ENCODE measurements at places on chromosomes 3 and 15. TPM values are rescaled to one million over a fixed set of nuclear protein-coding genes. Genes with fewer than 3 reads are reported as not detected.

The SLC25A38 gene
- total RNA-seq, result 71.3 TPM

The ITGB5 gene
- 2.0 TPM for total RNA-seq

The PRR20G gene
- total RNA-seq, result not detected

The NT5DC2 gene
- 80.3 TPM for total RNA-seq

The MYH15 gene
- total RNA-seq, result 0.18 TPM

The DPPA2 gene
- total RNA-seq, result not detected

GRCh38 chr15:73464602-73465001 is 21.6 kb downstream of the REC114 start:
- no peak for DNase-seq

- no peak for DNase-seq
Observed at GRCh38 chr3:80994085-80994665, 767.3 kb downstream of the GBE1 start.

DNA sequence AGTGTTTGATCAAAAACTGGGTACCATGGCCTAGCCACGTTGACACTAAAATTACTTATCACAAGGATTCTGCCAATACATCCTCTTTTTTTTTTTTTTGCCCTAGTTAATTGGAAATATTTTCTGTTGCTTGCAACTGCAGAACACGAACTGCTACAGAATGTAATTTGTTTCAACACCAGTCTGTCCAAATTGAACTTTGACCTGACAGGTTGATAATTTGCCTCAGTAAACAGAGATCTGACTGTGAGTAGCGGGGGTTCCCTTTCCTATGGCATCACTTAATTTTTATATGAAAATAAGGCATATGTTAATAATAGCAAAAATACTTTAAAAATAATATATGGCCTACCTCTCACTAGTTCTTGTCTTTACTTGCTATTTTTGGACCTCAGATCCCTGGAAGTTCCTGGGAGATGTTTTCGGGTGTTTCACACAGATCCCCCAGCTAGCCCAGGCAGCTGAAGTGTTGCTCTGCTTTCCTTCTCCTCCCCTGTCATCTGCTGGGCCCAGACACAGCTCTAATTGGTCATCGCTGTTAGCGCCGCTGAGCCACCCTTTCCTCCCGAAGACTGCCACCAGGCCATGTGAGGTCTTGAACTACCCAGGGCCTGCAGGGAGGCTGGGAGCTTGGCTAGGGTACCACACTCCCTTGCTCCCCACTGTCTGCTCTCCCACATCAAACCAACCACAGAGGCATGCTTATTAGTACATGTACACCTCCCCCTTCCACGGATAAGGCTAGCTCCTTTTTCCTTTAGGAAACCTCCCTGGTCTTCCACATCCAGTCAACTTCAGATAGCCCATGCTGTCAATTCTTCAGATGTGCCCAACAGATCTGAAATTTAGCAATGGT is 89.8 kb upstream of the RNF7 start:
- DNase-seq, result no peak

- DNase-seq, result no peak
Observed at GRCh38 chr3:31942446-31942845, 38.6 kb downstream of the OSBPL10 start.

- no peak for DNase-seq
Observed at GRCh38 chr3:58215317-58216025, 4.7 kb upstream of the DNASE1L3 start.

DNA sequence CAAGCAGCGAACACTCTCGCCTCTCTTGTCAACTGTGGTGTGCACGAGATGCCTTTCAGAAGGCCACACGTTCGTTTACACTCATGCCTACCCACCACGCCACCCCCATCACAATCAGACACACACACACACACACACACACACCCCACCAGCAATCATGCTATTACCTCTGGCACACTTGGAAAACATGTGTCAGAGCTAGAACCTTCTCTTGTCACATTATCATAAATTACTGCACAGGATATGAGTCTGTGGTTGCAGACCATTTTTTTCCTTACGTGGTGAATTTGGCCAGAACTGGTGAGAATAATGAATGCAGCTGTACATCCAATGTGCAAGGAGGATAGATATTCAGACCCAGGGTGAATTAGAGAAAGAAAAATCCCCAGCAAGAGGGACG is 52.4 kb downstream of the TRIM69 start:
- no peak for DNase-seq

DNA sequence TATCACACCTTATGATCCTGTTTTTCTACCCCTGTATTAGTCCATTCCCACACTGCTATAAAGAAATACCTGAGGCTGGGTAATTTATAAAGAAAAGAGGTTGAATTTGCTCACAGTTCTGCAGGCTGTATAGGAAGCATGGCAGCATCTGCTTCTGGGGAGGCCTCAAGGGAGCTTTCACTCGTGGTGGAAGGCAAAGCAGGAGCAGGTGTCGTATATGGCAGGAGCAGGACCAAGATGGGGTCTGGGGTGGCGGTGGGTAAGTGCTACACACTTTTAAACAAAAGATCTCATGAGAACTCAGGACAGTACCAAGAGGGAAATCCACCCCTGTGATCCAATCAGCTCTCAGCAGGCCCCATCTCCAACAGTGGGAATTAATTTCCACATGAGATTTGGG is 15.4 kb upstream of the SCAP start:
- DNase-seq, result no peak

- DNase-seq, result no peak
Observed at GRCh38 chr3:138845771-138846173, 11.0 kb upstream of the PIK3CB start.

DNA sequence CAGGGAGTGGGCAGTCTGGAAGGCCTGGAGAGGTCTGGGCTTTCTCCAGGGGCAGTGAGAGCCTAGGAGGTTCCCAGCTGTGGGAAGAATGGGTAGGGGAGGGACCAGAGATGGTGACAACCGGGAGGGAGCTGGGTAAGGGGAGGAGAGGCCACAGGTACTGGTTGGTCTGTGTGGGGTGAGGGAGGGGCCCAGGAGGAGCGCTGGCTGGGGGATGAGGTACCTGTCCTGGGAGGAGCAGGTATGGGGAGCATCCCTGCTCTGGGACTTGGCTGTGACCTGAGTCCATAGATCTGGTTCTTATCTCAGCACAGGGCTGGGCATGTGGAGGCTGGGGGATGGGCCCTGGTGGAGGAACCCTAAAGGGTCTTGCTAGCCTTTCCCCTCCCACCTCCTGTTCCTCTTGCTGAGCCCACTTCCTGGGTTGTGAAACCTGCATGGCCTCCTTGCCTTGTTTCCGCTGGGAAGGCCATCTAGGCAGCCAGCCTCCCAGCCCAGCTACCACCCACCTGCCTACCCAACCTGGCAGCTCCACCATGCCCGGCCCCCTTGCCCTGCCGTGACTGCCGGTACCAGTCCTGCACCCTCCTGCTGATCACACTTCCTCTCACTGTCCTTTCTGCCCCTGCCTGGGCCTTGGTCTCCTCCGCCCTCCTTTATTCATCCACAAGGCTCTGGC is 11.0 kb downstream of the PRKCD start:
- no peak for DNase-seq

GRCh38 chr3:129942296-129942695 is 32.2 kb upstream of the TRH start:
- DNase-seq, result no peak

- DNase-seq, result no peak
Observed at GRCh38 chr3:107285197-107285596, 92.0 kb upstream of the CCDC54 start.

GRCh38 chr15:78402061-78402610 is 35.9 kb upstream of the IREB2 start:
- no peak for DNase-seq

GRCh38 chr3:37204314-37204713 is 29.9 kb upstream of the LRRFIP2 start:
- DNase-seq, result no peak
